ENCODE measurements at places on chromosomes 5 and 9. TPM values are rescaled to one million over a fixed set of nuclear protein-coding genes. Genes with fewer than 3 reads are reported as not detected.

The FTMT gene
- total RNA-seq: not detected

The SCGB3A2 gene
- not detected for total RNA-seq

The MLANA gene
- 0.11 TPM for total RNA-seq

The DNM1 gene
- 0.15 TPM for total RNA-seq
